ENCODE measurements at places on chromosomes 7 and 10.

- peak; percentile 94 for DNase-seq
Observed at GRCh38 chr10:32139223-32140073, 83.2 kb upstream of the KIF5B start.

- DNase-seq: no peak
Observed at GRCh38 chr10:47294057-47294456, 5.9 kb upstream of the GDF10 start.

GRCh38 chr7:149742075-149742701 lies 31.2 kb downstream of the ZNF467 start:
- DNase-seq: peak; percentile 41

DNA sequence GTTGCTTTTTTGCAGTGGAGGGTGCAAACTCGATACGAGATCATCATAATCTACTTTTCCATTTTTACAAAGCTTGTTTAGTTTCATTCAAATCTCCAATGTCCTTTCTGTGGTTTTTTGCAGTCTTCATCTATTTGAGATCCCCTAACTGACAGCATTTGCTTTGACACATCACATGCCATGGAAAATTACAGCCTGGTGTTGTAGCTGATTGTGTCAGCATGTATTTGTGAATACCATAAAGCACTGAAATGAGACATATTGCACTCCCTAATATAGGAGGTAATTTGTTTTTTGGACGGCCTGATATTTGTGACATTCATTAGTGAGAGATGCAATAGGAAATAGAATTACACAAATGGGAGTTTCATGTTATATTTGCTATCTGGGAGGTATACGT lies 620.8 kb downstream of the KCNMA1 start:
- DNase-seq: no peak
